ENCODE measurements at places on chromosomes 7 and 10.
A peak's percentile ranks its signal among the peaks of the same experiment; 100 is the strongest.

- DNase-seq, result no peak
Observed at GRCh38 chr7:105584165-105584564, 2.9 kb upstream of the EFCAB10 start.

DNA sequence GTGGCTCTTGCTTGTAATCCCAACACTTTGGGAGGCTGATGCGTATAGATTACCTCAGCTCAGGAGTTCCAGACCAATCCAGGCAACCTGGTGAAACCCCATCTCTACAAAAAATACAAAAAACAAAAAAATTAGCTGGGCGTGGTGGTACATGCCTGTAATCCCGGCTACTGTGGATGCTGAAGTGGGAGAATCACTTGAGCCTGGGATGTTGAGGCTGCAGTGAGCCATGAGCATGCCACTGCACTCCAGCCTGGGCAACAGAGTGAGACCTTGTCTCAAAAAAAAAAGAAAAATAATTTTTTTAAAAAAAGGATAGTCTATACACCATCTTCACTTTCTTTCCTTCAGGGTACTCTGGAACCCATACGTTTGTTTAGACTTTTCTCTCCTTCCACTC lies 6.2 kb downstream of the REEP3 start:
- DNase-seq, result no peak

GRCh38 chr10:87092861-87093631 lies 1.6 kb downstream of the GLUD1 start:
- DNase-seq, result no peak

DNA sequence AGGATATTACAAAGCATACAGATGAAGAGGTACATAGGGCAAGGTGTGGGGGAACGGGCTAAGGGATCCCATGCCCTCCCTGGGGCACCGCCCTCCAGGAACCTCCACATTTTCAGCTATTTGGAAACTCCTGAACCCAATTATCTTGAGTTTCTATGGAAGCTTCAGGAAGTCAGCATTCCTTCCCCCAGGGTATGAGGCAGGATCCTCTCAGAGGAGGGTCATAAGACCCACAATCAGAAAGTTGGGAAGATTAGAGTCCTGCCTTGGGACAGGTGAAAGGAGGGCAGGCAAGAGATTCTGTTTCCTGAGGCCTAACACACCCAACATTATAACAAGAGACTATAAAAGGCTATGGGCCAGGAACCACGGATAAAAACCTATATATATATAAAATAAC lies 98.0 kb downstream of the RALA start:
- no peak for DNase-seq

DNA sequence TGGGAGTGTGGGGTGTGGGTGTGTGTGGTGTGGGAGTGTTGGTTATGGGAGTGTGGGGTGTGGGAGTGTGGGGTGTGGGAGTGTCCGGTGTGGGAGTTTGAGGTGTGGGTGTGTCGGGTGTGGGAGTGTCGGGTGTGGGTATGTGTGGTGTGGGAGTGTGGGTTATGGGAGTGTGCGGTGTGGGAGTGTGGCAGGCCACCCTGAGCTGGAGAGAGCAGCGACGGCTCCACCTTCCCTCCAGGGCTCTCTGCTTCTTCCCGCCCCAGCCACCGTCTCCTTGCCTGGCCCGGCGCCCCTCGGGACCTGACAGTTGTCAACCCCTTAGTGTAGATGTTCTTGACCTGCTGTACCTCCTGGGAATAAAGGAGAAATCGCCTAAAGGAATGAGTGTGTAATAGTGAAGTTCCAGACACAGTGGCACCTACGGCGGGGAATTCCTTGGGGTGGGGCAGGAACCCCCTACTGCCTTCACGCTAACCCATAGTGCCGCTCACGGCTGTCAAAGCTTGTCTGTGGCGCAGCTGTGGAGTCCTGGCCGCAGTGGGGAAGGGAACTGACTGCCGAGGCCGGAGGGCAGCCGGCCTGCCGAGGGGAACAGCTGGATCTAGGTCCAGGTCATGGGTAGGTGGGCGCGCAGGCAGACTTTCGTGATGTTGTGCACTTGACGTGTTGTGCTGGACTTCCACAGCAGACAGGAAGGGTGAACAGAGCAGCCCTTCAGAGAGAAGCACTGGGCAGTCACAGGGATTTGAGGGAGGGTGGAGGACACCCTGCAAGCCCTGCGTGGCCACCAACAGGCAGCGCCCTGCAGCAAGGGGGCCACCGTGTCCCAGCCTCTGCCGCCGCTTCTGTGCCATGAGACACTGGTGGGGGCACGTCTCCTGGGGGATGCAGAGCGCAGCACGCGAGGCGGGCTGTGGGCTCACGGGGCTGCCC lies 49.0 kb upstream of the EN2 start:
- DNase-seq, result no peak

DNA sequence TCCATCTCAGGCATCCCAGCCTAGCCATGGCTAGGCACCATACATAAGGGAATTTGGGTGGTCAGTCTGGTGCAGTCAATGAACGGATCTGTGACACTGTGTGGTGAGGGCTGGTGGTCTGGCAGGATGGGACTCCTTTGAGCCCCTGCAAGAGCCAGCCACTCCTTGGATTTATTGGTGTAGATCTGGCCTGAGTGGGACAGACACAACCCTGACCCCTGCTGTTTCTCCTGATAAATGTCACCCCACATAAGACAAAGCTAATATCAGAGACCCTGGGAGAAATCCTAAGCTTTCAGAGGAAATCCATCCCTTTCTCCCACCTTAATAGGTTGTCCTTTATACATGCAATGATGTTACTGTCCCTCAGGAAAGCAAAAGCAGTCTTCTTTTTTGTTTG lies 2.3 kb downstream of the FBXO24 start:
- no peak for DNase-seq

DNA sequence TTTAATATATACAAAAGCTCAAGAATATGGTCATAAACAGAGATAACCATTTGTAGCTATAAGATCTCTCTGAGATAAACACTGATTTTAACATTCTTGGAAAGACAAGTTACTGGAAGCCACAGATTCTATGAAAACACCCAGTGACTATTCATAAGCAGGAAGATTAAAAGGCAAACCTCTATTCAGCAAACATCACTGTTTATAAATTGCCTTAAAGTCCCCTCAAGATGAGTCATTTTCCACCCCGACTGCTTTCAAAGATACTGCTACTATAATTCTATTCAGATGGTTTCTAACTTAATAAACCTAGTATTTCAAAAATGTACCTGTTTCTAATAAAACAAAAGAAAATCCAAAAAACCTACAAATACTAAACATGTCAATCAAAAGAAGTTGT lies 21.0 kb downstream of the TM9SF3 start:
- no peak for DNase-seq

DNA sequence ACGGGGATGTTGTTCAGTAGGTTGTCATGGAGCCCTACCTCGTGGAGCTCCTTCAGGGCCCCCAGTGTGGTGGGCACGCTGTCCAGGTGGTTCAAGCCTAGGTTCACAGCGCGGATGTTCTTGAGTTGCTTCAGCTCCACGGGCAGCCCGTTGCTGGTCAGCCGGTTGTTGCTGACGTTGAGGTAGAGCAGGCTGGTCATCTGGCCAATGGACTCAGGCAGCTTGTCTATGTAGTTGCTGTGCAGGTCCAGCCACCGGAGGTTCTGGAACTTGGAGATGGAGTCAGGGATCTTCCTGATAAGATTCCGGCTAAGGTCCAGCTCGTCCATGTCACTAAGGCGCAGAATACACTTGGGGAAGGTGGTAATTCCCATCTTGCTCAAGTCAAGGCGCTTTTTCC lies 26.0 kb downstream of the LRRC18 start:
- no peak for DNase-seq

DNA sequence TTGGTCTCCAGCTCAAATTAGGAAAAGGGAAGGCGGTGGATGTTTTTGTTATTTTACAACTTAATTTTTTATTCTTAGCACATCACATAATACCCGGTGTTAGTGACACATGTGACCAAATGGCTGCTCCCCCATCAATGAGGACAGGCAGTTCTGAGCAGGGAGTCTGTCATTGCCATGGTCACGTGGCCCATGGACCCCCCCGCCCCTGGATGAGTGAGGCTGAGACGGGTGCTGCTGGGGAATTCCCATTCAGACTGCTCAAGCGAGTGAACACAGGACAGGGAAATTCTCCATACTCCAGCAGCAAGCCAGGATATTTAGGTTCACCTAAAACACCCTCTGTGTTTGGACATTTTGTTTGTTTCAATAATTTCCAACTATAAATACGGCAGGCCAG lies 34.7 kb upstream of the SLC35B4 start:
- no peak for DNase-seq

DNA sequence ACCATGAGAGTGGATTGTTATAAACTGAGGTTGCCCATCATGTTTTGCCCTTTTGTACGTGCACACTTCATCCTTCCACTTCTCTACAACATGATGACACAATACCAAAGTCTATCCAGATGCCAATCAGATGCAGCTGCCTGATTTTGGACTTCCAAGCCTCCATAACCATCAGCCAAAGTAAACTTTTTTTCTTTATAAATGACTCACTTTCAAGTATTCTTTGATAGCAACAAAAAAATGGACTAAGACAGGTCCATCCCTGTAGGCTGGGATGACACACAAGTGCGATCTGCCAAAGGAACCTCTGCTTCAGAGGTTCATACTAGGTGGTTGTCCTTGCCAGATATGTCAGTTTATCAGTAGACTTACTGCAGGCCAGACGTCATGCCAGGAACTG lies 320.2 kb upstream of the FZD1 start:
- no peak for DNase-seq

DNA sequence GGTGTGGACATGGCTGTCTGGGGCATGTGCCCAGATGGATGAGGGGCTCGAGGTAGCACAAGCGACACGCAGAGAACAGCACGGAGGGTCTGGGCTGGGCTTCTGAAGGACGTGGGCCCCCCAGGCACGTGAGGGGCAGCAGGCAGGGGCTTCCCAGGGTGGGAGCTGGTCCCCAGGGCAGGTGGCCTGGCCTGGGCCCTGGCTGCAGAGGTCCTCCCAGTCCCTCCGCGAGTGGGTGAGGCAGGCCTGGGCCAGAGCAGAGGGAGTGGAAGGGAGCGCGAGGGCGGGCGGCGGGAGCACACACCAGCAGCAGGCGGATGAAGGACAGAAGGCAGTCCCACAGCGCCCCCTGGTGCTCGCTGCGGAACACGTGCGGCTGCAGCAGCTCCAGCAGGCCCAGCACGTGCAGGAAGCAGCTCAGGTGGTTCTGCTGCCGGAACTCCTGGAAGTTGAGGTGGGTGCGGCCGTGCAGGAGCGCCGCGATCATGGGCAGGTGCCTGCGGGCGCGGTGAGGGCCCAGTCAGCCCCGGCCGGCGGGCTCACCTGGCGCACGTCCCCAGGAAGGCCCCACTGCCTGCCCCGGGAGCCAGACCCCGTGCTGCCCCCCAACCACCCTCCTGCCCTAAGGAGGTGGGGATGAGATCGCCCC lies 14.7 kb upstream of the MICALL2 start:
- DNase-seq, result peak; percentile 93

- DNase-seq, result peak; percentile 48
Observed at GRCh38 chr10:131082991-131083481, 228.5 kb downstream of the TCERG1L start.

- DNase-seq, result no peak
Observed at GRCh38 chr10:113381981-113382509, 170.8 kb upstream of the HABP2 start.

DNA sequence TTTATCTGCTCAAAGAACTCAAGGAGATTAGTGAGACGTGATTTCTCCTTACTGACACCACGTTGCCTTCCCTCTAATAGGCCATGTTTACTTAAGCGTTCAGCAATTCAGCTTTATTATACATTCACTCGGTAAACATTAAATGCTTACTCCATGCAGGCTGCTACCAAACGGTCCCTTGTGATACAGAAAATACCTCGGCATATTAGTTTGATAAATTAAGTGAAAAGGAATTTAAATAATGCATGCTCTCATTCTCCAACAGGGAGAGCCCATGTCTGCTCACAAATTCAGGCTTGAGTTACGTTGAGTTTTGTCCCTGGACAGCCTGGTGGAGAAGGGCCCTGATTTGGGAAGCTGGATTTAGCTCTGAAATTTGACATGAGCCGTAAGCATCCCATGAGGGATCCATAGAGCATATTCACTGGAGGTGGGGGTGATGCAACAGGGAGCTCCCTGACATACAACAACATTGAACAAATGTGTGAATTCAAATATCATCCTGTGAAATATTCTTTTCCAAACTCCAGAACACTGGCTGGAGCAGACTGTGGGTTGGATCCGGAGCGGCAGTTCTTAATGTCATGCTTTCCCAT lies 86.3 kb downstream of the TBXAS1 start:
- DNase-seq, result no peak

DNA sequence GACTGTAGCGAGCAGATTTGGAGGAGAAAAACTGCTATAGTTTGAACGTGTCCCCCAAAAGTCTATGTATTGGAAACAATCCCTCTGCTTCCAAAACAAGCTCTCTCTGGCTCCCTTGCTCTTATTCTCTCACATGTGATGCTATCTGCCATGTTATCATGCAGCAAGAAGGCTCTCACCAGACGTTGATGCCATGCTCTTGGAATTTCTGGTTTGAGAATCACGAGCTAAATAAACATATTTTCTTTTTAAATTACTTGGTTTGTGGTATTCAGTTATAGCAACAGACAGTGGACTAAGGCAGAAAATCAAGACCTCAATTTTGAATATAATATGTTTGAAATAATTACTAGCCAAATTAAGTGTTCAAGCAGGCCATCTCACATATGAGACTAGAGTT lies 17.5 kb upstream of the GNAT3 start:
- no peak for DNase-seq

GRCh38 chr10:69847883-69848282 lies 46.2 kb downstream of the COL13A1 start:
- no peak for DNase-seq

GRCh38 chr7:158301207-158301606 lies 286.4 kb downstream of the PTPRN2 start:
- no peak for DNase-seq

GRCh38 chr10:115022733-115023132 lies 70.4 kb upstream of the ATRNL1 start:
- DNase-seq, result no peak

GRCh38 chr7:149261316-149261828 lies 624 bp upstream of the ZNF783 start:
- DNase-seq, result no peak

DNA sequence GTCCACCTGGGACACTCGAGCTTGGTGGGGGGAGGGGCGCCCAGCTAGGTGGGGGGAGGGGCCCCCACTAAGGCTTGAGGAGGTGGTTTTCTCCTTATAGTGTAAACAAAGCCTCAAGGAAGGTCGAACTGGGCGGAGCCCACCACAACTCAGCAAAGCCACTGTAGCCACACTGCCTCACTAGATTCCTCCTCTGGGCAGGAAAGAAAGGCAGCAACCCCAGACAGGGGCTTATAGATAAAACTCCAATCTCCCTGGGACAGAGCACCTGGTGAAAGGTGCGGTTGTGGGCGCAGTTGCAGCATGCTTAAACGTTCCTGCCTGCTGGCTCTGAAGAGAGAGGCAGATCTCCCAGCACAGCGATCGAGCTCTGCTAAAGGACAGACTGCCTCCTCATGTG lies 133.1 kb downstream of the SNX13 start:
- no peak for DNase-seq

DNA sequence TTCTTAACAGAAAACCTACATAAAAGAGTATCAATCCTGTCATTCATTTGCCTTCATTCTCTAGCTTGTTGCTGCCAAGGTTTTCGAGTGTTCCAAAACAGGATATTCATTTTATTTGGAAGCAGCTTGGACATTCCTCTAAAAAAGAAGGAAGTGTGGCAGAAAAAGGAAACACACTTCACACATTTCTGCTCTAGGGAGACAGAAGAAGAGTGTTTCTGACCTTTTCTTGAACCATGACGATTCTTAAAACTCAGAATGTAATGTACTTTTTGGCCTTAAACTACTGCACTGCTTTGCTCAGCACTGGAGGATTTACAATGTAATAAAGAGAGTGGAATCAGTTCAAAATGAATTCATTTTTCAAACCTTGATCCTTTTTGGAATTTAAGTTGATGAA lies 81.3 kb downstream of the SEMA3A start:
- DNase-seq, result no peak

- no peak for DNase-seq
Observed at GRCh38 chr7:152336754-152337368, 98.9 kb downstream of the KMT2C start.

Measured in sigmoid colon (tissue), 7 donors.